NCI-H524 (cell line): ENCODE measurements at places on chromosomes 3 and 15.

- no peak for DNase-seq
Measured at GRCh38 chr3:59764171-59764570, 714.3 kb upstream of the CFAP20DC start.

DNA sequence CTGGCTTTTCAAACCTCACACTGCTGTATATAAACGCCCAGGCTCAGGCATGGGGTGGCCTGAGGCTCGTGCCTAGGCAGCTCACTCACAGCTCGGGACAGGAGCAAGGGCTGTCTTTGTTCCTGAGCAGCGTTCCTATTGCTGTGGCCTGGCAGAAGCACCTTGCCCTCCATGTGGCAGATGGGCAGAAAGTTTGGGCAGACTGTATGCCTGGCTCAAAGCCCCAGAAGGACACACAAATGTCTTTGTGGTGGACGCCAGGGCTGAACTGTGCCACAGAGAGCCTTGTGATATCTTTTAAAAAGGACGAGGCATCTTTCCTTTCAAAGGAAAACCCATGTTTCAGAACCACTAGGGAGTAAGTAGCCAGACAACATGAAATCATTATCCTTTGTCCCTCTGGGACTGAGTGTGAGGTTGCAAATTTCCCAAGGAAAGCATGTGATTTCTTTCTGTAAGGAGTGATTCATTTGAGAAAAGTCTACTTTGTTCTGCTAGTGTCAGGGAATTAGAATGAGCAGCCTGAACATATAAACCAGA, 29.3 kb upstream of the UBE2E1 start:
- DNase-seq, result no peak

GRCh38 chr3:13015286-13016082, 57.7 kb downstream of the IQSEC1 start:
- peak; percentile 67 for DNase-seq

DNA sequence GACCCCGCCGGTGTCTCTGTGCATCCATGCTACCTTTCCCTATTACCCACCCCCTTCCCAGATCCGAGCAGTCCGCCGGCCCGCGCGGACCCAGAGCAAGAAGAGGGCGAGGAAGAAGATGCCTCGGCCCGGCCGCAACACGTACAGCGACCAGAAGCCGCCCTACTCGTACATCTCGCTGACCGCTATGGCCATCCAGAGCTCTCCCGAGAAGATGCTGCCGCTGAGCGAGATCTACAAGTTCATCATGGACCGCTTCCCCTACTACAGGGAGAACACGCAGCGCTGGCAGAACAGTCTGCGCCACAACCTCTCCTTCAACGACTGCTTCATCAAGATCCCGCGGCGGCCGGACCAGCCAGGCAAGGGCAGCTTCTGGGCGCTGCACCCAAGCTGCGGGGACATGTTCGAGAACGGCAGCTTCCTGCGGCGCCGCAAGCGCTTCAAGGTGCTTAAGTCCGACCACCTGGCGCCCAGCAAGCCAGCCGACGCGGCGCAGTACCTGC, 788 bp downstream of the FOXB1 start:
- no peak for DNase-seq

GRCh38 chr3:124057420-124057819, 65.5 kb upstream of the ROPN1 start:
- no peak for DNase-seq

- DNase-seq, result peak; percentile 79
Measured at GRCh38 chr3:138051947-138052802, 42.2 kb downstream of the CLDN18 start.

DNA sequence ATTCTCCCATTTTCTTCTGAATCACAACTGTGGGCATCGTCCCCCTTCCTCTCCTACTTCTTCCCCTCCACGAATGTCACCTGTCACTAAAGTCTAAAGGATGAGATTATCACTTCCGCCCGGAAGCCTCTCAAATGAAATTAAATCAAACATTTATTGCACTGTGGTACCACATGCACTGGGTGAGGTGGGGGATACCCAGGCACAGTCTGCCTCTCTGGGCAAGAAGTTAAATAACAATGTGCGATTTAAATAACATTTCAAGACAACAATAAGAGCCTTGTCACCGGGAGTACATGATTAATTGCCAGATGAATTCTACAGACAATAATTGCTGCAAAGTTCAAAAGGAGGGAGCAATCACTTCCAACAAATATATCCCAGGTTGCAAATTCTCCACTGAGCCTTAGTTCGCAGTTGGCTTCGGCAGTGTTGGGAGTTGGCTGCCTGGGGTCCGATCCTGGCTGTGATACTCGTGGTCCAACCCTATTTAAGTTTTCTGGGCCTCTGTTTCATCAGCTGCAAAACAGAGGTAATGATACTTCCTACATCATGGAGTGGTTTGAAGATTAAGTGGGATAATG, 77.7 kb downstream of the FOXP1 start:
- no peak for DNase-seq

GRCh38 chr15:35596285-35596684, 50.3 kb upstream of the DPH6 start:
- DNase-seq, result no peak

- DNase-seq, result peak; percentile 34
Measured at GRCh38 chr15:33912326-33912725, 56.0 kb upstream of the CHRM5 start.

GRCh38 chr3:19455546-19455945, 307.2 kb downstream of the KCNH8 start:
- DNase-seq, result no peak

- no peak for DNase-seq
Measured at GRCh38 chr3:125200731-125201139, 11.8 kb downstream of the SLC12A8 start.

DNA sequence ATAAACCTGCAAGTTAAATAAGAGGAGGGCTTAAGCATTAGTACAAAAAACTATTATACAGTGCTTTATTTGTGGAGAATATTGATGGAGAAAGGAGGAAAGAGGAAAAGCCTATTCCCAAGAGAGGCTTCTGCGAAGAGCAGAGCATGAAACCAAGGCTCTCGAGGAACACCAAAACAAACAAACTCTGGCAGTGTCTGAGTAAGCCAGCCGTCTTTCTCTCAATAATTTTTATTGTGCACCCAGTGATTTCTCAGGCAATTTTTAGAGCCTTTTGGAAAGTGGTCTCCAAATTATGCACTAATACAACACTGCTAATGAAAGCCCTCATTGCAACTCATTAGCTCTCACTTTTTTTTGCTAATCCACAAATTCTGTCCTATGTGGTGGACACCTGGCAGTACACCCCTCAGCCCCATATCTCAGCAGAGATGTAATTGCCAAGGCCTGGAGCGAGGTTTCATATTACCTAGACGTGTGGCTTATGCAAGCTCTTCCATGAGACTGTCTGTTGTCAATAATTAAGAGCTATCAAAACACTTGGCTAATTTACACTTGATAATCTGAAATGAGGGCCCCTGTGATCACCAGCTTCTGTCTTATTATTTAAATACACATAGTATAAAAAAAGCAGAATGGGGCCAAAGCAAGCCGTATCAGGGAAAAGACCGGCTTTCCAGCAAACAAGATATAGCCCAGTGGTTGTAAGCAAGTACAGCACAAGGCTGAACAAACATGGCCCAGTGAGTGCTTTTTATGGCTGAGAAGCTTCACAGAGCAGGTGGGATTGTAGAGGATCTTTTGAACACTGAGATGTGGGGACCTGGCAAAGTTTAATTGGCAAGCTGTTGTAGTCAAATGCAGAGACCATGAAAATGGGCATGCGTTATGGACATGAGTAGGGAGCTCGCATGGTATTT, 216.9 kb downstream of the ROBO2 start:
- DNase-seq, result peak; percentile 97

GRCh38 chr3:185760088-185760487, 64.8 kb downstream of the IGF2BP2 start:
- no peak for DNase-seq

DNA sequence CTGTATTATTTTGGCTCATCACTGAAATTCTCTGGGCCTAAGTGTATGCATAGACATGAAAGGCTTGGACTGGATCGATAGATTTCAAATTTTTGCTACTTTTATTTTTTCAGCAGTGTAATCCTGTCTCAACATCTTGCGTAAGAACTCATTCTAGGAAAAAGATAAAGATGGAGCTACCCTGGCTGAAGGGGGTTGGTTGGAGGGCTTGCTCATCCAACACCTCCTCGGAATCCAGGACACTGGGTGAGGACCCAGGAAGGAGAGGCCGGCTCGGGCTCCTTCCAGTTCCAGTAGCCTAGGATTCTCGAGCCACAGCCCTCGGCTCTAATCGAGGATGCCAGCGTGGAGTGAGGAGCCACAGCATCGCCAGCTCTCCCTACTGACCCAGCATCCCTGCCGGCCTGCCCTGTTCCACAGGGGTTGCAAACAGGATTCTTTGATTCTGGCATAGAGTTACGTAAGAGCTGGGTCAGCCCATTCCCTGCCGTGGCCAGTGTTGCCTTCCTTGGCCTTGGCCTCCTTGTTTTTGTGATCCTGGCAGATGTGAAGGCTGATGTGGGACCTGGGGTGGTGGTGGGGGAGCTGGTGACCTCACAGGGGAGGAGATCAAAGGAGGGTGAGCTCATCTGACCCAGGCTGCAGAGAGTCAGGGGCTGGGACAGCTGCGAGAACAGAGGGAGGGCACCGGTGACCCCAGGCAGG, 149.5 kb downstream of the ALDH1A2 start:
- no peak for DNase-seq

DNA sequence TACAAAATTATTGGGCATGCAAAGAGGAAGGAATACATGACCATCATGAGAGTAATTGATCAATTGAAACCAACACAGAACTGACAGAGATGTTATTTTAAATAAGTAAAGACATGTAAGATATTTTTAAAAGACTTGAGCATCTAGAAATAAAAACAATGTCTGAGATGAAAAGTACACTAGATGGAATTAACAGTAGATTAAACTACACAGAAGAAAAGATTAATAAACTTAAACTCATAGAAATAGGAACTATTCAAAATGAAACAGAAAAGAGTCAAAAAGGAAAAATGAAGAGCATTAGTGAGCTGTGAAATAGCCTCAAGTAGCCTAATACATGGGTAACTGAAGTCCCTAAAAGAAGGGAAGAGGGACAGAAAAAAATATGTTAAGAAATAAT, 8.5 kb upstream of the ARF4 start:
- DNase-seq, result no peak

- DNase-seq, result no peak
Measured at GRCh38 chr3:36820083-36820482, 55.7 kb upstream of the DCLK3 start.

- DNase-seq, result no peak
Measured at GRCh38 chr3:195099951-195100785, 170.8 kb downstream of the XXYLT1 start.

- no peak for DNase-seq
Measured at GRCh38 chr3:190097617-190098016, 23.1 kb downstream of the P3H2 start.

- DNase-seq, result peak; percentile 98
Measured at GRCh38 chr3:182487143-182487542, 306.2 kb upstream of the ATP11B start.

GRCh38 chr3:196202516-196202970, 8.7 kb downstream of the ZDHHC19 start:
- DNase-seq, result no peak
